ENCODE measurements at places on chromosomes 12 and 14.

DNA sequence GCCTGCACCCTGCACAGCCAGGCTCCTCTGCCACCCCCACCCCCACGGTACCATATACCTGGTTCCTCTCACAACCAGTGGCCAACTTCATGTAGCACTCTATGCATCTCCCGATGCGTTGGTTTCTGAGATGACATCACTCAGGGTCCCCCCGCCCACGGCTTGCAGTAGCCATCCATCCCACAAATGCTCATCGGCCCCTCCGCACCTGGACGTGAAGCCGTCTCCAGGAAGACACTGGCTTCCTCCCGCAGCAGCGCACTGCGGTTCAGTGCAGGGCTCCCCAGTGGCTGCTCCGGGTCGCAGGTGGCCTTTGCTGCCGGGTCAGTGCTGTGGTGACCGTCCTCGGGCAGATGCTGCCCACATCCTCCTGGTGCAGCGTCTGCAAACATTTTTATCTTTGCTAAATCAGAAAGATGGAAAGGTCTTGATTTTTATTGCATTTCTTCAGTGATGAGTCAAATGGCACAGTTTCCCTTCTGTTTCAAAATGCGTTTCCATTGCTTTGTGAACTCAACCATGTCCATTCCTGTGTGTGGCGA, 27.5 kb upstream of the MMP17 start:
- DNase-seq, result no peak

DNA sequence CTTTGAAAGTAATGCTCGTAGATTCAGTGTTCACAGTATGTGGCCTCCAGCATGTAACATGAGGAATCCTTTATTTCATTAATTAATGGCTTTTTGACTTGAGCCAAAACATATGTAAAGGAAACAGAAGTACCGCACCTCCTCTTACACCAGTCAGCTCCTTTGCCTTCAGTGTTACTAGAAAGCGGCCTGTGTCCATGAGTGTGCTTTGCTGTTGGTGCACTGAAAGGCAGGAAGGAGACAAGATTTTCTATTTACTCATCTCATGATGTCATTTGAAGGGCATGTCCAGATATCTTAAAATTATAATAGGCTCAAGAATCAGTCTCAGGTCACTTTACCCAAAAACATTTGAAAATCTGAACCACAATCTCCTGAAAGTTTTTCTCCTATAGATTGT, 9.9 kb upstream of the CCT2 start:
- no peak for DNase-seq

DNA sequence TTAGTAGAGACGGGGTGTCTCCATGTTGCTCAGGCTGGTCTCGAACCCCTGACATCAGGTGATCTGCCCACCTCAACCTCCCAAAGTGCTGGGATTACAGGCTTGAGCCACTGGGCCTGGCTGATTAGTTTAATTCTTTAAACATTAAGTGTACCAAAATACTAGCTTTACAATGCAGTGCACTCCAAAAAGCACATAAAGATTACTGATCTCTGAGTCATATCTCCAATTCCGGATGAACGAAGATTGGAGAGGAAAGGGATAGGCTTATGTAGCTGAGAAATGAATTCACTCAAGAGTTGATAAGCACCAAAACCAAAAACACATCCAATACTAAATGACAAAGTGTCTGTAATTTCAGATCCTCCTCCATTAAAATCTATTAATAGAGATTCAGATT, 15.1 kb downstream of the NAV3 start:
- no peak for DNase-seq

DNA sequence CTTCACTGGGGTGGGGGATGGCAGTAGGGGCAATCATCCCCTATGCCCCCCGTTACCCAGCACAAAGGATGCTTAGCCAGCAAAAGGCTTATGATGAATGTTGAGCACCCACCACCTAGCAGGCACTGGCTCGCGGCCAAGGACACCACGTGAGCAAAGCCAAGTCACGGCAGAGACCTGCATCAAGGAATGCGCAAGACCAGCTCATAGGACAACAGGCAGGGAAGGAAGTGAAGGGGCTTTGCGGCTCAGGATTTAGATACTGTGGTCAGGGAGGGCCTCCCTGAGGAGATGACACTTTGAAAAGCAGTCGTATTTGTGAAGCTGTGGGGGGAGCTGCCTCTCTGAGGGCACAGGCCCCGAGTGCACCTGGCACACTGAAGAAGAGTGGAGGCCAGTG, 32.8 kb downstream of the SH2B3 start:
- no peak for DNase-seq

- no peak for DNase-seq
These were observed 216.5 kb upstream of the RTL1 start for GRCh38 chr14:101119830-101120571.

DNA sequence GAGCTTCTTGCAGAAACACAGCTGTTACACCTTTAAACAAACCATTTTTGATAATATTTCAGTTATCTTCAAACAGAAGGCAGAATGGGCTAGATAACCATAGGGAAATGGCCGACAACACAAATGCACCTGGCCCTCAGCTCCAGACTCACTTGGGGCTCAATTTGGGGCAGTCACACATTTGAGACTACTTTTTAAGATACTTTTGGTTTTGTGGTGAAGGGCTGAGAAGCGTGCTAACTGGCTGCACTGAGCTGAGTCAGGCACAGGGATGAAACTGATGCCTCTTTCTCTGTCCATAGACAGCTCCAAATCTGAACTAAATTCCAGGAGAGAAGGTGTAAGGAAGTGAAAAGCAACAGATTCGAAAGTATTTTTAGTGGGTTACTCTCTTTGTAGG, 18.5 kb upstream of the GRIP1 start:
- DNase-seq, result no peak

DNA sequence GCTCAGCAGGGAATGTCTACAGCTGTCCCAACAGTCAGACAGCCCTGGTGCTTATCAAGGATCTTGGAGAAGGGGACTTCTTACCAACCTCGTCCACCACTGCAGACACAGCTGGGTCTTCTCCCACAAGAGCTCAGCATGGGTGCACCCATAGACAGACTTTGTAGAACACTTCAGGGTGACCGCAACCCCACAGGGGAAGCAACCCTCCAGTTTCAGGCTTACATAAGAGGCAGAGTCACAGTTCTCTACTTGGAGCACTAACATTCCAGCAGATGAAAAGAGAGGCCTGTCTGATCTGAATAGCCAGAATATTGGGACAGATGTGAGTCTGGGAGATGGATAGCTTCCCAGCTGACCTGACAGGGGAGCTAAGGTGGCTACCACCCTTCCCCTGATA, 3.5 kb upstream of the CLEC1A start:
- no peak for DNase-seq

DNA sequence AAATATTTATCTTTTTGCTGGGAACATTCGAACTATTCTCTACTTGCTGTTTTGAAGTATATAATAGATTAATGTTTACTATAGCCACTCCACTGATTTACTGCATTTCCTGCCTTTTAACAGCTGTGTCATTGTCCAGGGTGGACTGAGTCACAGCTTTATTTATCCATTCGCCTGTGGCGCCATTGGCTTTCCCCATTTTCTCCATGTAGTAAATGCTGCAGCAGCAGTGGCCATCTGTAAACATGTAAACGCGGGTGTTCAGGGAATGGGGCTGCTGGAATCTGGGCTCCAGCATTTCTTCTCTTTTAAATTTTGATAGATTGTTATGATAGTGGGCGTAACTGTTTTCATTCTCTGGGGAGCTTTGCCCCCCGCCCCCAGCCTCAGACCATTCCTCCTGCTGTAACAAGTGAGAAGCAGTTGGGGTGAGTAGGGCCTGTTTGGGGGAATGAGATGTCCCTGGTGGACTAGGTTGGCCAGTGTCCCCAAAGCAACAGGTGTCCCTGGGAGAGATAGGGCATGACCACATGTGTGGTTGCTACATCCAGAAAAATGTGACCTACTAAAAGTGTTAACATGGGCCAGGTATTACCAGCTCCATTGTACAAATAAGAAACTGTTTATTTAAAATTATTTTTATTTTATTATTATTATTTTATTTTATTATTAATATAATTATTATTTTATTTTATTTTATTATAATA, 32.9 kb downstream of the RIN3 start:
- DNase-seq, result no peak

DNA sequence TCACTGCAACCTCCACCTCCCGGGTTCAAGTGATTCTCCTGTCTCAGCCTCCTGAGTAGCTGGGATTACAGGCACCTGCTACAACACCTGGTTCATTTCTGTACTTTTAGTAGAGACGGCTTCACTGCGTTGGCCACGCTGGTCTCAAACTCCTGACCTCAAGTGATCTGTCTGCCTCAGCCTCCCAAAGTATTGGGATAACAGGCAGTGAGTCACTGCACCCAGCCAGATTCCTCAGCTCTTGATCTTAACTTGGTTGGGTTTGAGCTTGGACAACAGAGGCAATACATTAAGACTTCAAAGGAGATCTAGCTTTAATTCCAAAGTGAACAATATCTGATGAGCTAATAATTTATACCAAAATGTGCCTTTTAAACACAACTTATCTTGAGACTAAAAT, 5.6 kb downstream of the DAZAP2 start:
- DNase-seq, result no peak

DNA sequence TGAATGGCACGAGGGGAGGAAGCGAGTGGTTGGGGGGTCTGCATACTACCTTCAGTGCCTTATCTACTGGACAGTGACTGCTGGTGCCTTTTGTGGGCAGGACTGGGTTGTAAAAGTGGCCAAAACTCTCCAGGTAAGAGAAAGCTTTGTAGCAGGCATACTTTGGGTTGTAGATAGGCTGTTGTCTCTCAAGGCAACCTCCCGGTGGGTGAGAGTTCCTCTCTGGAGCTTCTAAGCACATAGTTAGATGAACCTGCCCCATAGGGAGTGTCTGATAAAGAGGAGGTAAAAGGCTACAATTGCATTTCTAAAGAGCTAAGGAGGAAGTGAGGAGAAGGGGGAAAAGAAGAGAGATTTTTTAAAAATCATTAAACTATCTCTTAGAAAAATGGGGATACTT, 4.2 kb upstream of the DAD1 start:
- DNase-seq, result no peak

DNA sequence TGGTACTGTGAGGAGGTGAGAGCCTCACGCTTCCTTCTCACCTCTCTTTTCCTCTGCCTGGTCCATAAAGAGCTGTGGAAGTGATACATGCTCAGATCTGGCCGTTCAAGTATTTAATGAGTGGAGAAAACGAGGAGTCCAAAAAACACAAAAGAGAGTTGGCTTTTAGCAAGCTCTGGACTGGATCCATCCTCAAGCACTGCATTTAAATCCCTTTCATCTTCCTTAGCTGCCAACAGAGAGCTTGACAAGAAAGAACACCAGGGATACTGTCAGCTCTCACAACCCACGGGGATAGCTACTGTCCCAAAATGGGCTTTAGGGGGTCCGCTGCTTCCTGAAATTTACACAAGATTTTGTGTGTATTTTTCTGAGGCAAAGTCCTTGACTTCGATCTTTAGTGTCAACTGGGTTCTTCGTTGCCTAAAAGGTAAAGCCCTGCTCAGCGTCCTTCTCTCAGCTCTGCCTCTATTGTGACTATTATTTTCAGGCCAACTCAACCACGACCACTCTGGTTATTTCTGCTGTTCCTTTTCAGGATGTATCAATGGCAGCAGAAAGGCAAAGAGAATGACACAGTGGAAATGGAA, 120.9 kb downstream of the TMTC1 start:
- no peak for DNase-seq

DNA sequence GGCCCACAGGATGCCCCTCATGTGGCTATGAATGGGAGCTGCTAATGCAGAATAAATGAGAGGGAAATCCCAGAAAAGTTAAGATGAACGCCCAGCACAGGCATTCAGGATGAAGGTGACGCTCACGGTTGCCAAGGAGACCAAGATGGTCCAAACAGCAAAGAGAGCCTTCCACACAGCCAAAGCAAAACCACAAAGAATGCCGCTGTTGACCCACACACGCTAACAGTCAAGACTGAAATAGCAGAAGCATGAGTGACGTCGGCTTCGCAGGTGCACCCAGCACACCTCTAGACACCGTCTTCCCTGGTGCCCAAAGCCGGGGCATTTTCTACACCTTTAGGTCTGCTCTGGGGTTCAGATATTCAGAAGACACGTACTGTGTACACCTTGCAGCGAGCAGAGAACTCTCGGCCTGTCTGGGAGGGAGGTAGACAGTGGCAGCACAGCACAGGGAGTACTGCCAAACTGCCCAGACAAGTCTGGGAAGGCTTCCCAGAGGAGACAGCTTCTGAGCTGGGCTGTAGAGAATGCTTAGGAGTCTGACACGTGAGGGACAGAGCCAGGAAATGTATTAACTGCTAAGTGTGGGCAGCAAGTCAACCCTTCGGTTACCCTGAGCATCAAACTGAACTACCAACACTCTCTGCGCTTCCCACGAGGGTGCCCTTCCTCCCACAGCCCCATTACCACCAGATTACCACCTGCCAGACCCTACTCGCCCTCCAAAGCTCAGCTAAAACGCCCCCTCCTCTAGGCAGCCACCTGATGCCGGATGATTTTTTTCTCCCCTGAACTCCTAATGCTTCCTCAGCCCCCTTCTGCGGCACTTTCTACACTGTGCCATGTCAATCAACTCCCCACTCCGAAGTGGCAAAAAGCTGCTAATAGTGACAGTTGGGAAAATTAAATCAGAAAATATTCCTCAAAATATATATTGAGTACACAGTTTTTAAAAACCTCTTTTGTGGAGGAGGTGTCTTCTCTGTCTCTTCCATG, 50.1 kb downstream of the CCDC88C start:
- no peak for DNase-seq

GRCh38 chr12:110093631-110094311, 30.4 kb upstream of the IFT81 start:
- DNase-seq, result no peak

DNA sequence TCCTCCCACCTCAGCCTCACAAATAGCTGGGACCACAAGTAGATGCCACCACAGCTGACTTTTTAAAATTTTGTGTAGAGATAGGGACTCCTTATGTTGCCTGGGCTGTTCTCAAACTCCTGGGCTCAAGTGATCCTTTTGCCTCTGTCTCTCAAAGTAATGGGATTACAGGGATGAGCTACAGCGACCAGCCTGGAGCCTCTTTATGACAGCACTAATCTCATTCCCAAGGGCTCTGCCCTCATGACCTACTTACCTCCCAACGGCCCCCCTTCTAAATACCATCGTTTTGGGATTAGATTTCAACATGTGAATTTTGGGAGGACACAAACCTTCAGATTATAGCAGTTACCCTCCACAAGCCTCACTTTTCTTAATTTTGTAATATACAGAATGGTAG, 150.6 kb upstream of the FUT8 start:
- DNase-seq, result no peak

DNA sequence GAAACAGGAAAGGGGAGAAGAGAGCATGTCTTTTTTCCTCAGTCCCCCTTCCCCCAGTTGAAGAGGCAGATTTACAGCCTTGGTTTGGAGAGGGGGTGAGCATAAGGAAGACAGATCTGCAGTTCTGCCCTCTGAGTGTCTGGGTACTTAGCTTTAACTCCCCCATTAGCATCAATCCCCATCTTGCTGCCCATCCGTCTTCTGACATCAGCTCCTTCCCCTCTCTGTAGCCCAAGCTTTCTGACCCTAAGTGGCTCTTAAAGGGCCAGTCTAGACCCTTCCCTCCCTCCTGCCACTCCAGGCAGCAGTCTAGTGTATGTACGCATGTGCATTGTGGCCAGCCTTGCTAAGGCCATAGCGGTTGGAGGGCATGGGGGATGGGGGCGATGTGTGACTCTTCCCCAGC, 7.3 kb downstream of the GPR84 start:
- no peak for DNase-seq

All from C1 segment of cervical spinal cord (tissue), 14 donors.